Adipocyte (in vitro differentiated cells): ENCODE measurements at places on chromosomes 1 and 21.

- no peak for DNase-seq
These were observed 67.5 kb downstream of the DNTTIP2 start for GRCh38 chr1:93811326-93812065.

- peak; percentile 57 for DNase-seq
These were observed 344.3 kb downstream of the MATN1 start for GRCh38 chr1:30378991-30379581.

DNA sequence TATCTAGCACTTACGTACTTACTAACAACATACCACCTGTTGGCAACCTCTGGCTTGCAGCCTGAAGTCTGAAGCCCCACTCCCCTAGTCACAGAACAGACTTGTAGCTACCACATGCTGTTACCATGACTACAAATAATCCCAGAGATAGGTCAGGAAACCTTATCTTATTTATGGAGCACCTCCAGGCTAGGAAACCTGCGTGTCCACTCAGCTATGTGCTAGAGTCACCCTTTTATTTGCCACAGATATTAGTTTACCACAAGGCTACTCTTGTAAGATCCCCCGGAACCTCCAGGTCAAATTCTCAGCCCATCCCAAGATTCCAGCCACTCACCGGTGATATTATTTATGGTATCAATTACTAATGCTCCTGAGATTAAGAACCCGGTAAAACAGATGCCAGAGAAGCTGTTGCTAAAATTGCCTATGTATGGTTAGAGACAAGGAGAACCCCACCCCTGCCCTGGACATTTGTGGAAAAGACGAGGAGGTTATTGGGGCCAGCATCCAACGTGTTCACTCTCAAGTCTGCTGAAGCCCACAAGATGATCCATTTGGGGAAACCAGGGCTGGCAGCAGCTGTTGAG lies 116.5 kb downstream of the TBX15 start:
- DNase-seq, result no peak

DNA sequence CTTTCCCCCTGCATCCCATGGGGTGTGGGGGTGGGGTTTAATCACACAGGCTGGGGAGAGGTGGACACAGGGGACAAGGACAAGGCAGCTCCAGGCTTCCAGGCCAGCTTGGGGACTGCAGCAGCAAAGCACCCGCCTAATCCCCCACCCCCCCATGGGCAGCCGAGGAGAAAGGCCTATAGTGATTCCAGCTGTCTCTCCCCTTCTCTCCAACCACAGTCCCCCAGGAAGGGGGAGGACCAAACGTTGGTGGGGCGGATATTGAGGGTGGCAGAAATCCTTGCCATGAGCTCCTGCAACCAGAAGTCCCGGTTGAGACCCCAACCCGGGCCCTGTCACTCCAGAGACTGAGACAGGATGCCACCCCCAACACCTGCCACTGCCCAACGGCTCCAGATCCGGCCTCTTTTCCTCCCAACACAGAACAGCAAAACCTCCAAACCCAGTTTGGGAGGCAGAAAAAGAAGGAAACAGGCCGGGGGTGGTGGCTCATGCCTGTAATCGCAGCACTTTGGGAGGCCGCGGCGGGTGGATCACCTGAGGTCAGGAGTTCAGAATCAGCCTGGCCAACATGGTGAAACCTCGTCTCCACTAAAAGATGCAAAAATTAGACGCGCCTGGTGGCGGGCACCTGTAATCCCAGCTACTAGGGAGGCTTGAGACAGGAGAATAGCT lies 1.7 kb downstream of the EPHA2 start:
- DNase-seq, result peak; percentile 28

DNA sequence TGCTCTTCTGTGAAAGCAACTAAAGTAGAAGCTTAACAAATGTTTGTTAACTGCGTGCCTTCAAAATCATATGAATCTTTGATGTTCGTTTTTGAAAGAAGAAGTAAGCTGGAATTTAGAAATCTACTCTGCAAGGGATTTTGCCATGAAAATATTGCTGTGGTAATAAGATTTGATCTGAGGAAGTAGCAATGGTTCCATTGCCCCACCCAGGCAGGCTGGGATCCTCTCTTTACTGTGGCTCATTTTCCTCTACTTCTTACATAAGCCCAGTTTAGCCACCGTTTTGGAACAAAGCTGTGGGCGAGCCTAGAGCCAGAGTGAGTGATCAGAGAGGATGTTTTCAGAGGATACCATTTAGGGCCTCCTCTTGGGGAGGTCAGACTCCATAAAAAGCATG lies 20.3 kb upstream of the PTGFRN start:
- no peak for DNase-seq

GRCh38 chr1:209461168-209461567 lies 122.3 kb upstream of the CAMK1G start:
- no peak for DNase-seq

DNA sequence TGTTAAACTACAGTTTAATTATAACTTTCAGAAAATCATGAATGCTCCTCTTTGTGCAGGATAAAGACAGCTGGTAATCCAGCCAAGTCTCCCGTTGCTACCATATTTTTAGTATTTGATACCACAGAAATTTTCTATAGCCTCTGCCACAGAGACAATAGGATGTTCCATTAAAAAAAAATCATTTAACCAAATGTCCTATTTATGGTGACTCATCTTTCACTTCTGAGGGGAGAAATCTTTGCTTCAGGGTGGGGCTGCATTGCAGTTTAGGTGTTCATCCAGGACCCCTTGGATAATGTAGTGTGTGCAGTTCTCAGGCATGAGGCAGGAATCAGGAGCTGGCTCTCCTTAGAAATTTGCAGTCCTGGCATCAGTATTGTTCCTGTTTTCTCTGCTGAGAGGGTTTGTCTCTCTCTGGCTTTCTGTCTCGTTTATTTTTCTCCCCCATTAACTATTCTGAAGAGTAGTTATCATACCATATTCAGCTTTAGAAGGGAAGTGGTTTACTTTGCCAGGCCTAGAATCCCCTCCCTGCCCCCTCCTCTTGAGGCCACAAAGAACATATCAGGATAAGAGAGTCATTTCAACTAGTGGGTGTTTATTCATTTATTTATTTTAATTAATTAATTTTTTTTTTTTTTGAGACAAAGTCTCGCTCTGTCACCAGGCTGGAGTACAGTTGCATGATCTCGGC lies 3.1 kb downstream of the PRUNE1 start:
- no peak for DNase-seq
